ENCODE measurements at places on chromosomes 11 and 22.
A peak's percentile ranks its signal among the peaks of the same experiment; 100 is the strongest.

DNA sequence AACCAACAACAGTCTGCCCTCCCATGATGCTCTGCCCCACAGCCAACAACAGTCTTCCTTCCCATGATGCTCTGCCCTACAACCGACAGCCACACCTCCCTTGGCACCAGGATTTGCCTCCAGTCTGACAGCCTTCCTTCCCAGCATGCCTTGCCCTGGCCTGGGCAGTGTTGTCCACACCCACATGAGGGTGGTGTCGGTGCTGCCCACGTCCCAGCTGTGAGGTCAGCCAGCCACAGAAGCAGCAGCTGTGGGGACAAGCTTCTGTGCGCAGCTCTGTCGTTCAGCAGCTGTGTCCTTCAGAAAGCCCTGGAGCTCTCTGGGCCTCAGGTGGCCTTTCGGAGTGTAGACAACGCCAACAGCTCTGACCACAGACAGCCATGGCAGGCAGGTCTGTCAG lies 1378.9 kb downstream of the BRD1 start:
- DNase-seq, result no peak

DNA sequence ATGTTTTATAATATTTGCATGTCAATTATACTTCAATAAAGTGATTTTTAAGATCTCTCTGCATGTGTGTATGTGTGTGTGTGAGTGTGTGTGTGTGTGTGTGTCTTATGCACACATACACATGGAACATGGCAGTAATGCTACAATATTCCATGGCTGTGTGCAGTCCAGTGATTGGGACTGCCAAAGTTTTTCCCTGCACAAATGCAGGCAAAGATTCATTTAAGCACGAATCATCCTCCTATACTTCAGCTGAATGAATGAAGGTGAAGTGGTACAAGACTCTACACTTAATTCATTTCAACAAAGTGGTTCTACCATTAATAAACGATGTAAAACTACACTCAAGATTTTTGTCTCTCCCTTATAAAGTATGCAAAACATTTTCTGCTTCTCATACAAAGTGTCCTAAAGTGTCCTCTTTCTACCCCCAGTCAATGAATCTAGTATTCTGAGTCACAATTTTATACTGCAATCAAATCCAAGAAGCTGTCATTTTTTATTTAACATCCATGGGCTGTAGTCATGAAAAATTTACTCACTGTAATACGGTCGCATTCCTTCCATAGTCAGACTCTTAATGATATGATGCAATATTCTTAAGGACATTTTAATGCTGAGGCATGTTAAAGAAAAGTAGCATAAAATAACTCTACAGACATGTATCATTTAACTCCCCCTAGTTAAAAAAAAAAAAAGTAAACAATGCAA lies 132.4 kb downstream of the TTC28 start:
- peak; percentile 88 for DNase-seq

DNA sequence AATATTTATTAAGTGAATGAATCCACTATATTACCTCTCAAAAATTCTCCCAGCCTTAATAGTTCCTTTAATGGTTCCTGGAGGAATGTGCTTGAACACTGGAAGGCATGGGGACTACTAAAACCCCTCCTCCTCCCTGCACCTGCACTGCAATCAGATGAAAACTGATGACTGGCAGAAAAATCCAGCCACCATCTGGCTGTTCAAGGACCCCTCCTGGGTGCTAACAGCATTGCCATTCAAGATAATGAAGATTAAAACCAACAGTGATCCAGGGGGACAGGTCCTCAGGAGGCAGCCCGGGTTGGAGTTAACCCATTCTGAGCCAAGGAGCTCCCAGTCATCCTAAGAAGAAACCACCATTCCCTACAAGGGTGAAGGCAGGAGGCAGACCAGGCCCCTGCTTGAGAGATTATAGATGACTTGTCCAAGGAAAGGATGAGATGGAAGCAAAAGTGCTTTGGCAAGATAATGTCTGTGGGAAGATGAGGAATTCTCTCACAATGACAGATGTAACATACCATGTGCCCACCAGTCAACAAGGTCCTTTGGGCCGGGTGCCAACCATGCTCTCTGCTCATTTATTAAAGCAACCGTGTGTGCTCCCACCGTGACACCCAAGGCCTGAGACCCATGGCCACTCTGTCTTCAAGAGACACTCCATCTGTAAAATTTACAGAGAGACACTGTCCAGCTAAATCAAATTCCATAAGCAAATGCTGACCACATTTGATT lies 90.6 kb downstream of the LARGE1 start:
- DNase-seq, result no peak

GRCh38 chr11:35632301-35632700 lies 14.0 kb downstream of the FJX1 start:
- peak; percentile 20 for DNase-seq

GRCh38 chr11:312092-312816 lies 1.6 kb upstream of the IFITM1 start:
- DNase-seq, result no peak

DNA sequence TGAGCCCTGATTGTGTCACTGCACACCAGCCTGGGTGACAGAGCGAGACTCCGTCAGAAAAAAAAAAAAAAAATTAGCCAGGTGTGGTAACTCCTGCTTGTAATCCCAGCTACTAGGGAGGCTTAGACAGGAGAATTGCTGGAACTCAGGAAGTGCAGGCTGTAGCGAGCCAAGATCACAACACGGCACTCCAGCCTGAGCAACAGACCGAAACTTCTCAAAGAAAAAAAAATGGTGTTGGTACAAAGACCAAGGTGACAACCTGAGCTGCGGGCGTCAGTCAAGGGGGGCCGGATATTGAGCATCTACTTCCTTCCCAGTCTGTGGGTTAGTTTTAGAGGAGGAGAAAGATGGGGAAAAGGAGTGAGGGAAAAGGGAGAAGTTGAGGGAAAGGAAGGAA lies 48.5 kb upstream of the HSPA8 start:
- no peak for DNase-seq

GRCh38 chr22:27460591-27461347 lies 340.8 kb downstream of the MN1 start:
- peak; percentile 40 for DNase-seq

DNA sequence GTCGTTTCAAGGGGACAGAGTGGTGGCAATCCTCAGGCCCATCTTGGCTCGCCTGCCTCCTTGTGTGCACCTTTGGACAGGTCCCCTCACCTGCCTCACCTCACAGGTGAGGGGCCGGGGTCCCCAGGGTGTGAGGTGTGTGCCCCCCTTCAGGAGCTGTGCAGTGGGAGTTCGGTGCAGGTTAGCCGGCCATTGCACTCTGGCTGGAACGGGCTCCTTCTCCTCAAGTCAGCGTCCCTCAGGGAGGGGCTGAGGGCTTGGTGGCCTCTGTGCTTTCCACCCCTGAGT lies 269.1 kb downstream of the TBC1D22A start:
- no peak for DNase-seq

- peak; percentile 11 for DNase-seq
Observed at GRCh38 chr11:16612566-16613261, 125.7 kb upstream of the C11orf58 start.

DNA sequence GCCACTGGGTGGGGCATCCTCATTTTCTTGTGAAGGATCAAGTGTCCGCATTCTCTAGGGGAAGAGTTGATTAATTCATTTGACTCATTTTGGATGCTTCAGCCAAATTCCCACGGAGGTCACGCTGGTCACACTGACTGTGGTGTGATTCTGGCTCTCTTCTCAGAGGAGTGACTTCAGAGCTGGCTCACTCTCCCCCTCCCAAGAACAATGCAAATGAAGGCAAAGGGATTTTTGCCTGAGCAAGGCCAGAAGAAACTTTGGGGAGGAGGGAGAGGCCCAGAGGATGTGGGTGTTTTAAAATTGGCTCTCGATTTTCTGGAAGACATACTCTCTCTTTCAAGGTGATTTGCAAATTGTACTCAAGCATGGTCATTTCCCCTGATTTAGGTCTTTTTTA lies 51.1 kb upstream of the LMO2 start:
- peak; percentile 73 for DNase-seq

GRCh38 chr22:27803841-27804415 lies 2.4 kb upstream of the MN1 start:
- DNase-seq, result no peak

DNA sequence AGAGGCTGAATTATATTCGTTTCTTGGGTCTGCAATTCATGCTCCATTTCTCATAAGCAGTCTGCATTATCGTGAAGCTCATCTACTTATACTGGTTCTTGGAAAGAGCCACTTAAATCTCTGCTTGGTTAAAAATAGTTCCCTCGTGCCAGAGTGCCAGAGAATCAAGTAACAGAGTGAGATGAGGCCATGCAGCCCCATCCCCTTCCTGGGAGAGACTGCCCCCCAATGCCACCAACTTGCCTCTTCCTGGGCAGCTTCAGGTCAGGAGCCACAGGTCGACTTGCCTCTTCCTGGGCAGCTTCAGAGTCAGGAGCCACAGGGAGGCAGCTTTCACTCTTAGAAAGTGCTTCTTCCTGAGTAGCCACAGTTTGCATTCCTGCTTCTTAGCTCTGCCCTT lies 223.9 kb upstream of the ZBED5 start:
- DNase-seq, result no peak

GRCh38 chr11:88042647-88043046 lies 132.6 kb downstream of the RAB38 start:
- DNase-seq, result no peak

DNA sequence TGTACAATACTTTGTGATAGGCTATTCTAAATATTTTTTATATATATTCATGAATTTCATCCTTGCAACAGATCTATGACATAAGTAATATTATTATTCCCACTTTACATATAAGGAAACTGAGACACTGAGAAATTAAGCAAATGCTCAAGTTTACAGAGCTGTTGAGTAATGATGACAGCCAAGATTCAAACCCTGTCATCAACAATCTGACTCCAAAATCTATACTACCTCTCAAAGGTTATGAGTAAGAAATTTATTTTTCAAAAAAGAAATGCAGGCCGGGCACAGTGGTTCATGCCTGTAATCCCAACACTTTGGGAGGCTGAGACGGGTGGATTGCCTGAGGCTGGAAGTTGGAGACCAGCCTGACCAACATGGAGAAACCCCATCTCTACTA lies 22.6 kb upstream of the SOX6 start:
- no peak for DNase-seq

DNA sequence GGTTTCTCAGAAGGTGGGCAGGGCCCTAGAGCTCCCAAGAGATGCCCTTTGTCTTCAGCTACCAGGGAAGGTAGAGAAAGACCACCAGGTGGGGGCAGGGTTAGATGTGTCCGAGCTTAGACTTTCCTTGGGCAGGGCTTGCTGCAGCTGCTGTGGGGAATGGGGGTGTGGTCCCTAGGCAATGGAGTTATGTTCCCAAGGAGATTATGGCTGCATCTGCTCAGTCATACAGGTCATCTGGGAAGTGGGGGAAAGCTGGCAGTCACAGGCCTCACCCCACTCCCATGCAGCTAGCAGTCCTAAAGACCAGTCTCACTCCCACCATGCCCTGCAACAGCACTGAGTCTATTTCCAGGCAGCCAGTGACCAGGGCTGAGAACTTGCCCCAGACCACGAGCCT lies 29.5 kb downstream of the MMP27 start:
- DNase-seq, result no peak

DNA sequence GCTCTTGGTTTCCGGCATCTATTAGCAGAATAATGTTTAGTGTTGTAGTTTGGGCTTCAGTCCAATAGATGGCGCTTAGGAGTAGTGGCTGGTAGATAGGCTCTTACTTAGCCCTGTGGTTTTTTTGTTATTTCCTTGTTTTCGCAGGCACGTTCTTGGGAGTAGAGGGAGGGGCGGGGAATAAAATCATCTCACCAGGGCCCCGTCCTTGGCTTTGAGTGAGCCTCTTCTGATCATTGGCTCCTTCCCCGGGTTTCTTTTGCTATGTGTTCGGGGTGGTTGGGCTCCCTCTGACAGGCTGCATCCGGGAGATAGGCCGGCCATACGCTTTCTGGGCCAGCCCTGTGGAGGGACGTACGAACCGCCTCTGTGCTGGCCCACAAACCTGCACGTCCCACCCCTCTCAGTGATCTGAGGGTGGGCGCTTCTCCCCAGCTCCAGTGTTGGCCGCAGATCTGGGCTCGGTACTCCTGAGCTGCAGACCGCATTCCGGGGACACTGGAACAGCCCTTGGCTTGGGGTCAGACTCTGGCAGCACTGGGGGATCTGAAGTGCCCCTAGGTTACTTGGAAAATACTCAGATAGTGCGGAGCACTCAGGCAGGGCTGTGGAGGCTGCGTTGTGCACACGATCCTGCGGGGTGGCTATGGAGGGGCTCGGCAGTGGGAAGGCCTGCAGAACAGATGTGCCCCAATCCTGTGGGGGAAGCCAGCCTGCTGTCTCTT lies 217.0 kb downstream of the DYNC2H1 start:
- peak; percentile 74 for DNase-seq

- no peak for DNase-seq
Observed at GRCh38 chr11:34792814-34793258, 123.3 kb downstream of the APIP start.

DNA sequence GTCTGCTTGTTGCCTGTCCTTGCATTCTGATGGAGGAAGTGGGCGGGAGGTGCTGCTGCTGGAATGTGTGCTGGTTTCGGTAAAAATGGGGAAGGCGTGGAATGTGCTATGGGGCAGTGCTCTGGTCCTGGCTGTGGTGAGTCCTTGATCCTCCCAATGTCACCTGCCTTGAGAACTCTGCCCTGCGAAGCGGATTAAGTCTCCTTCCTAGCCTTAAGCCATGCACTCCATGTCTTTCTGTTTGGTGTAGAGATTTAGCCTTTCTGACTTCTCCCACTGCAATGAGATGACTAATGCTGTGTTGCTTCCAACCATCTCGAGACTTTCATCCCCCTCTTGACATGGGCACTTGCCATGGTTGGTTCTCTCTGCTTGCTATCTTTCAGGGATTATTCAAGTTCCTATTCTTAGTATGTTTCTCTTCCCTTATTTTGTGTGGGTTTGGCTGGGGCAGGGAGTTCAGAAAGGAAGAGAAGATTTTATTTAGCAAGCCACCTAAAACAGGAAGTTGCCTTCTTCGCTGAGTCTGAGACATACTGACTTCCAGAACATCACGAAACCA lies 687.9 kb downstream of the NTM start:
- DNase-seq, result peak; percentile 85

DNA sequence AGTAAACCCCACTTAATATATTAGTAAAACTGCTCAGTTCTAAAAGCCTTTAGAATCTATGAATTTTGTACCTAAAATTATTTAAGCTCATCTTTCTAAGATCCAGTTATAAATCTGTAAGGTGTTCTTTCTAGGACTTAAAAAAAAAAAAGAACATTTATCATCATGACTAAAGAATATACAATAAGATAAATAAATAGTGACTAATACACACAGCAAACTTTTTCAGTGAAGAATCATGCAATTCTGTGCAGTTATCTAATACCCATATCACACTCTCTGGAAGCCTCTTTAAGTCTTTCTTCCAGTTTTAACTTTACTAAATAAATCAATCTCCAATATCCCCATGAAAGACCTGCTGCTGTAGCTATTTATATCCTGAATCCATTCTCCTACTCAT lies 59.8 kb downstream of the CEP57 start:
- peak; percentile 37 for DNase-seq

DNA sequence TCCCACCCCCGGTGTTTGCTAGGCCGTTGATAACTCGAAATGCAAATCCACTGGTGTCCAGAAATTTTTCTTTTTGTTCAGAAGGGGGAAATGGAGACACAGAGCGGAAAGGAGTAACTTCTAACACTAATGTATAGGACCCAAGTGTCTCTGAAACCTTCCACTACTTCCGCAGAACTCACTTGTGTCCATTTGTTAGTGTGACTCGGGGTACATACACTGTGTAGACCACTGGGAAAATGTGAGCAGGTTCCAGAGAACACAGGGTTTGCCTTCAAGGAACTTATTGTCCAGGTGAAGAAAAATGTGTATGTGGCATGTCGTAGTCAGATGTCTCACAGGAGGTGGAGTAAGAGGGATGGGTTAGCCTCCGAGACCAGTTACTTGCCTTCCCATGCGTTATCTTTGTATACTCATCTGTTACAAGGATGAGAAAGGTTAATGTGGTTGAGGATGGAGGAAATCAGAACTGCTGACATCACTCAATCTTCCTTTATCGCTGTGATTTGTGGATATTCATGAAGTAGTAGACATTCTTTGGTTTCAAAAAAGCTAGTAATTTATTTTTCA lies 857 bp downstream of the ARCN1 start:
- peak; percentile 33 for DNase-seq
